ENCODE measurements at places on chromosomes 5 and 9.
A peak's percentile ranks its signal among the peaks of the same experiment; 100 is the strongest.

DNA sequence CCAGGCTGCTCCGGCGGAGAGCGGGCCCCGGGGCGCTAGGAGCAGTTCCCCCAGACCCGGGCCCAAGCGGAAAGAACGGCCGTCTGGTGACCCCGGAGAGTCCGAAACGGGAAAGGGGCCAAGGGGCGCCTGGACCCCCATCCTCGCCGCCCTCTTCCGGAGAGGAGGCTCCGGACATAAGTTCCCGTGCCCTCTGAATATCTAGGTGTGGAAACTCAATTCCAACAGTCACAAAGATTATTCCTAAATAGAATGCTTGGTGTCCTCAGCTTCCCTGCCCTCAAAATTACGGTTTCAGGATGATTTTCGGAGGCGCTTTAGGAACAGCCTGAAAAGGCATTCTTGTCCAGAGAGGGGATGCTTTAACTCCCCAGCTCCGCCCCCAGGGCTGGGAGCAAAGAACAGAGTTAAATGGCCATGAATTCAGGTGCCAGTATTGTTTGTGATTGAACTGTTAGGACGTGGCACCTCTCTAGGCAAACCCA, 681 bp upstream of the LHFPL2 start:
- DNase-seq: peak; percentile 58

DNA sequence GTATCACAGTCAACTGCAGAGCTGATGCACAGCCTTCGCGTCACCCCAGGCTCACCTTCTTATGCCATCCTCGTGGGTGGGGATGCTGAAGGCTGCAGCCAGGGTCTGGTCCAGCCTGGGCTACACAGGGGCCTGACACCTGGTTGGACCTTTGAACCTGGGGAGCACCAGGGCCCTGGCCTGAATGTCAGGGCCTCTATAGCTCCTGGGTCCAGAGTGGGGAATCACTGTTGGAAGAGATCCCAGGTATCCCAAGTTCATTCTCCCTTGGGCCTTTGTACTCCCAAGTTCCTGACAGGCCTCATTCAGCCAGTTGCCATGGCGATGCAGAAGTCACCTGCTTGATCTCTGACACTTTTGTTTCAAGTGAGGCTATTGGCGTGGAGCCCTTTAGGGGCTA, 43.8 kb downstream of the ZNF618 start:
- DNase-seq: no peak

DNA sequence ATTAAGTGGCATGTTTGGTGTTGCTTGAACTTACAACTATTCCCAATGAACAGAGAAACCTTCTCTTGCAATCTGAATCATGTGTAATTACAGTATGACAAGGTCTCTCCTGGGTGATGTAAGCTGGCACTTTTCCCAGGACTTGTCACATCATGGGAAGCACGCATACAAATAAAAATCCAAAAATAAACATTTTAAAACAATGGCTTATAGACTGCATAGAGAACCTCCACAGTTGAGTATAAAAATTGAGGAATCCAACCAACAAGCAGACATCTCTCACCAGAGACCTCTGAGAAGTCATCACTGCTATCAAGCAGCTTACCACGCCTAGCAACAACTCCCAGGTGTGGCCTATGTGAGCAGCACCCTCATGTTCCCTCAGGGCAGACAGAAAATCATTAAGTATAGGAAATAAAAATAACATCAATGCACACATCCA, 3.9 kb downstream of the MLLT3 start:
- DNase-seq: no peak

GRCh38 chr9:27701587-27701986, 128.3 kb upstream of the C9orf72 start:
- DNase-seq: no peak

DNA sequence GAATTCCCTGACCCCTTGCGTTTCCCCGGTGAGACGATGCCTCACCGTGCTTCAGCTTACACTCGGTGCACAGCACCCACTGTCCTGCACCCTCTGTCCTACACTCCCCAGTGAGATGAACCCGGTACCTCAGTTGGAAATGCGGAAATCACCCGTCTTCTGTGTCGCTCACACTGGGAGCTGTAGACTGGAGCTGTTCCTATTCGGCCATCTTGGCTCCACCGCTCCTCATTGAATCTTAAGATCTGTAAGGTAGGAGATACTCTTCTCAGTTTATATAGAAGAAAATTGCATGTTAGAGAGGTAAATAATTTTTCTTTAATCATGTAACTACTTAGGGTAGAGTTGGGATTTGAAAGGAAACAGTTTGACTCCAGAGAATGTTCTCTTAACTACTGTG, 62.2 kb downstream of the DMRTA1 start:
- DNase-seq: no peak

DNA sequence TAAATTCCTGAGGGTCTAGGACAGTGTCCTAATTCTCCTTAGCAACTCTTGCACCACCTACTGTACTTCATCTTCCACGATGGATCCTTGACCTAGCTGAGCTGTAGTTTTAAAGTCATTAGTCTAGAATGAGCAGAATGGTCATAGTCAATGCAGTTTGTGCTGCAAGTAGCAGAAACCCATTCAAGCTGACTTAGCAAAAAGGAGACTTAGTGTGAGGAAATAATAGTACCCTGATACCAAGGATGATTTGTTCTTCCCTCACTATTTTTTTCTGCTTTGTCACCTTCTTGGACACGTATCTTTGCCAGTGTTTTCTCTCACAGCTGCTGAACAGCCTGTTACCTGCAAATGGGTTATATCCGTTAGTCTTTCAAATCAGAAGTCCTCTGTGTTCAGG, 5.3 kb downstream of the MFAP3 start:
- DNase-seq: no peak

GRCh38 chr5:149865746-149866145, 78.8 kb downstream of the PDE6A start:
- no peak for DNase-seq

DNA sequence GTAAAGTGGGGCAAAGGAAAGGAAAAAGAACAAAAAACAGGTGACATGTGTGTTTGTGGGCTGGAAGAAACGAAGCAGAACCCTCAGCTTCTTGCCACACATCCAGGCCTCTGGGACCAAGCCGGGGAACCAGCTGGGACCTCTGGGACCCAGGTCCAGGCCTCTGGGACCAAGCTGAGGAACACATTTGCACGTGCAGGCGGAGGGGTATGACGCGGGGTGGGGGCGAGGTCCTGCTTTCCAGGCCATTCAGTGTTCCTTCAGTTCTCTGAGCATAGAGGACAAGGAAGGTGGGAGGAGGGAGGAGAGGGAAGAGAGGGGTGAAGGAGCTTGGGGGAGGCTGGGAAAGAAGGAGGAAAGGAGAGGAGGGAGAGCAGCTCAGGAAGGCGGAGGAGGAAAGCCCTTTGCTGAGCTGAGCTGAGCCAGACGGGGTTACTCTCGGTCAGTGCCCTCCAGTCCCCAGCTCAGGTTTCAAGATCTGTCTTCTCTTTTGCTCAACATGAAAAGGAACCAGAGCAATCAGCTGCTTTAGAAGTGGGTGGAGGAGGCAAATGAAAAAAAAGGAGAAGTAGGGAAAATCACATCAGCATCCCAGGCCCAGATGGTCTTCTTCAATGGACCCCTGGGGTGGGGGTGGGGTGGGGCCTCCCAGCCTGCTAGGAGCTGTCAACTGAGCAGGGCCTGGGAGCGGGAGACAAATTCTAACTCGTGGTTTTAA, 59.1 kb downstream of the ABCA1 start:
- DNase-seq: peak; percentile 90

- DNase-seq: no peak
Observed at GRCh38 chr5:180330810-180331646, 22.1 kb downstream of the GFPT2 start.

DNA sequence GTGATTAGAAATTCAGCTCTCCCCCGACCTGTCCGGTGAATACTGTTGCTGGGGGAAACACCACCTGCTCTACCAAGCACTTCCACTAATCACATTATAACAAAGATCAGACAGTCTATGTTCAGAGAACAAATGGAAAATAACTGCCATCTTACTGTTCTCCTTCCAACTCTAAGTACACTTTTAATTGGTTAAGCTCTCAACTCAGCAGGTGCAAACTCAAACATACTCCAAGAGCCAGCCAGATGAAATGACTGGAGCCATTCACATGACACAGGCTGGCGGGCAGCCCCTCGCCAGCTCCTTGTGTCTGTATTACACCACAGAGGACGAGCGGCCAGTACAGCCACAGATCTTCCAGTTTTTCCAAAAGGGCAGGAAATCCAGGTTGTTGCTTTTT, 16.1 kb downstream of the LIFR start:
- peak; percentile 53 for DNase-seq

DNA sequence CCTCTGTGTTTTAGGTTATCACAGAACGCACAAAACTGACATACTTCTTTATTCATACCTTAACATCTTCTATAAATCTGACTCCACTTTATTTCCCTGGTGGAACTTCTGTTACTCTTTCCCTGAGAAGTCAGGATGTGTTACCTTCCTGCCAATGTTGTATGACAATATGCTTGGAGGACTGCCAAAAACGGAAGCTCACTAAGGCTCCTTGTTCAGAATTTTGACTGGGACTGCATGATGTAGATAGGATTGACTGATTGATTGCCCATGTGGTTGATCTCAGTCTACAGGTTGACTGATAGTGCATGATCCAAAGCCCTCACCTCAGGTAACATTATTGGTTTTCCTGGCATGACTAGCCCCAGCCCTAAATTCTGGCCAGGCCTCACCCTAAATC, 319.4 kb downstream of the TLR4 start:
- DNase-seq: no peak

DNA sequence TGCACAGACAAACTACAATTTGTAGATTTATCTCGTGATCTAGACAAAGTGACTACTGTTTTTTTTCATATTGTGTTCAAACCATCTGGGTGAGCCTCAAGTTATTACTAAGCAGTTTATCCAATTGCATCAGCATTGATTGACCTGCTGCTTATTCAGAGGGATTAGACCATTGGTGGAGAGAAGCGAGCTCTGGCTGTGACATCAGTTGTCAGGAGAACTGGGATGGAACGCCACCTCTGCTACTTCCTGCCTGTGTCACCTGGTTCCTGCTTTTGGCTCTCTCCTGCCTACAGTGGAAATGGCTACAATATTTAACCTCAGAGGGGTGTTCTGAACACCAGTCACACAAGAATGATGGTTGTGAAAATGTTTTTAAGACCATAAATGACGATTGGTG, 12.1 kb downstream of the NR4A3 start:
- DNase-seq: no peak

GRCh38 chr5:9951865-9952516, 297.7 kb downstream of the ATPSCKMT start:
- no peak for DNase-seq

GRCh38 chr9:114003351-114003750, 74.7 kb downstream of the AMBP start:
- no peak for DNase-seq

- no peak for DNase-seq
Observed at GRCh38 chr9:73039271-73040263, 86.7 kb upstream of the ALDH1A1 start.

GRCh38 chr5:5854087-5854486, 431.6 kb downstream of the ICE1 start:
- no peak for DNase-seq

All from neural progenitor cell (in vitro differentiated cells).